Stimulated activated CD4-positive, alpha-beta T cell treated with anti-CD3 and anti-CD28 coated beads, Interleukin-15, amount 100 ng/mL, for 24 hours (primary cell): ENCODE measurements at places on chromosomes 3 and 15.

DNA sequence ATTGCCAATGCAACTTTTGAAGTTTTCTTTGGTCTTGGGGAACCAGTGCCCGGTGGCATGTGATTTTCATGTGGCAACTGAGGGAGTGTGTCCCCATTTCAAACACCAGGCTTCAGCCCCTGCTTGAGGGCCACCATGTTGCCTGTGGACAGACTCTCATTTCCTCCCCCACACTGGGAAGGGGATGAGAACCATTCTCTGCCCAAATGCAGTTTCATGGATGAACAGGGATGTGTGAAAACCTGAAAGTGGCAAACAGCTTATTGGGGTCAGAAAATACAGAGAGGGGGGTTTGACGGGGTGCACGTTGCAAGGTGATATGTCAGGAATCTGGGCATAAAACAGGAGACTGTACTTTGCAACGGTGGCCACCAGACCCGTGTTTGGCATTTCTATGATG, 6.3 kb downstream of the FAM107A start:
- no peak for DNase-seq

GRCh38 chr3:16203671-16204629, 29.5 kb downstream of the GALNT15 start:
- DNase-seq = no peak

GRCh38 chr3:167820102-167820865, 84.8 kb downstream of the SERPINI1 start:
- no peak for DNase-seq

DNA sequence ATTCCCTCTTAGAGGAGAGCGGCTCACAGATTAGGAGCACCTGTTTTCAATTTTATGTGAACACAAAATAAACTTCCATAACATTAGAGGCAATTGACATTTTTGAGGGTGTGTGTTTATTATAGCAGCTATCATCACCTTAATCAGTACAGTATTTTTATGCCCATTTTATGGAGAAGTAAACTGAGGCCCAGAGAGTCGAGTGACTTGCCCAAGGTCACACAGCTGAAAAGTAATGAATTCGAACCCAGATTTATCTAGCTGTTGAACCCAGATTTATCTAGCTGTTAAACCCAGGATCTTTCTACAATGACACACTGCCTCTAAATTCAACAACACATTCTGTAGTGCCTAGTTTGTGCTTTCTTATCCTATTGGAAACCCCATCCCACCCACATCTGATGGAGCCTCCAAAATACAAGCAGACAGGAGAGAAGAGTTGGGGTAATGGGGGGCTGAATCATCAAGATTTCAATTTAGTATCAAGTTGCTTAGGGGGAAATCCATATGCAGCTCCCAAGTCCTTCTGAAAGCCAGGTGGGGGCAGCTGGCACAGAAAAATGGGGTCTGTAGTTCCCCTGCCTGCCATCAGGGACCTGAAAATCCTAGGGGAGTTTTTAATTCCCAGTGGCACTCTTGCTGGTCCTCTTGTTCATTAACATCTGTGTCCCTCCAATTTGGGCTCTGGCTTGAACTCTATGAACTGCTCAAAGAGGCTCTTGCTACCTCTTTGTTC, 50.4 kb upstream of the TRA2B start:
- DNase-seq = no peak

DNA sequence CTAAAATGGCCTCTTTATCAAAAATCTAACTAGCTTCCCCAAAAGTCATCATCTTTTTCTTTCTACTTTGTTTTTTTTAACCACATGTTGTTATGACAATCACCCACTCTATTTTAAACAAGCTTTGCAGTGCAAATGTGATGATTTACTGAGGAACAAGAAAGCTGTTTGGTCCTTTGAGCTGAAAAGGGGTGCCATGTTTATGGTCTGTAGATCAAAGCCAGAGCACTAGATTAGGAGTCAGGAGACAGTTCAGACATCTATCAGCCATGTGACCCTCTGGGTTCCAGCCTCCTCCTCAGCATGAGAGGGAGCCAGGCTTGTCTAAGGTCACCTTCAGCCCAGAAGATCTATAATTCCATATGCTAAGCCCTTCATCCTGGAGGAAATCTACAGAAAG, 65.9 kb downstream of the RPL22L1 start:
- DNase-seq = no peak
